ENCODE measurements at places on chromosomes 1 and 21. TPM values are rescaled to one million over a fixed set of nuclear protein-coding genes. Genes with fewer than 3 reads are reported as not detected.

Gene S100A8
- total RNA-seq, result 90.6 TPM

Gene FCRL4
- total RNA-seq, result 0.09 TPM

Gene CYP2J2
- total RNA-seq, result 58.6 TPM

Gene CTSK
- 64.0 TPM for total RNA-seq

Gene CFAP74
- 0.13 TPM for total RNA-seq

Gene SHISAL2A
- not detected for total RNA-seq

Gene C1orf94
- not detected for total RNA-seq

Gene ADGRL4
- 4.6 TPM for total RNA-seq

Gene NUCKS1
- total RNA-seq, result 103 TPM

Gene KCNT2
- 2.3 TPM for total RNA-seq

Gene FAM151A
- 25.1 TPM for total RNA-seq

Gene LCE2A
- total RNA-seq, result not detected

Gene INTS7
- 13.3 TPM for total RNA-seq

Gene SMPDL3B
- total RNA-seq, result 30.9 TPM

Gene CFHR5
- total RNA-seq, result not detected

Gene OR2AK2
- total RNA-seq, result not detected

Gene PYHIN1
- total RNA-seq, result 0.87 TPM

All from mucosa of descending colon (tissue), 3 donors.